ENCODE measurements at places on chromosomes 6 and 20.

DNA sequence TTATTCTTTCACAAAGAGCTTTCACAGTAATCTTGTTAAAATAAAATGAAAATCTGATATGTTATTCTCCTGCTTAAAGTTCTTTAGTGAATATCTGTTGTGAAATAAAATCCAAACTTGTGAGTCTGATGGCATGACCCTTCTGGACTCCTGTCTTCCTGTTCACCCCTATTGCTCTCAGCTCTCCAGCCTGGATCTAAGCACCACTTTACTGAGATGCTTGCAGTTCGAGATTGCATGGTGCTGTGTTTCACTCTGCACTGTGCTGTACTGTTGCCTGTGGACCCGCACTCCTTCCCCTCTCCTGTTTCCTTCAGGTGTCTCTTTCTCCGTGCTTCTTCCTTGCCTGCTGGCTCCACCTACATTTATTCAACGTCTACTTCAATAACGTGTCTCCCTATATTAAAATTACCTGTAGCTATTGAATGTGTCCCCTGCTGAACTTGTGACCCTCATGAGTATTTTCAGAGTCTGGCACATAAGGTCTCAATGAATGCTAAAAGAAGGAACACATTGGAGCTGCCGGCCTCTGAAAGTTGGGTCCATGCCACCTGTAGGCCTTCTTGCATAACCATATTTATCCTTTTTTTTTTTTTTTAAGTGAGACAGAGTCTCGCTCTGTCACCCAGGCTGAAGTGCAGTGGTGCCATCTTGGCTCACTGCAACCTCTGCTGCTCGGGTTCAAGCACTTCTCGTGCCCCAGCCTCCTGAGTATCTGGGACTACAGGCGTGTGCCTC, 100.1 kb downstream of the ARID1B start:
- no peak for DNase-seq

- no peak for DNase-seq
Observed at GRCh38 chr6:22658934-22659333, 89.6 kb downstream of the HDGFL1 start.

GRCh38 chr20:38187517-38187916, 22.4 kb upstream of the TGM2 start:
- DNase-seq: no peak

DNA sequence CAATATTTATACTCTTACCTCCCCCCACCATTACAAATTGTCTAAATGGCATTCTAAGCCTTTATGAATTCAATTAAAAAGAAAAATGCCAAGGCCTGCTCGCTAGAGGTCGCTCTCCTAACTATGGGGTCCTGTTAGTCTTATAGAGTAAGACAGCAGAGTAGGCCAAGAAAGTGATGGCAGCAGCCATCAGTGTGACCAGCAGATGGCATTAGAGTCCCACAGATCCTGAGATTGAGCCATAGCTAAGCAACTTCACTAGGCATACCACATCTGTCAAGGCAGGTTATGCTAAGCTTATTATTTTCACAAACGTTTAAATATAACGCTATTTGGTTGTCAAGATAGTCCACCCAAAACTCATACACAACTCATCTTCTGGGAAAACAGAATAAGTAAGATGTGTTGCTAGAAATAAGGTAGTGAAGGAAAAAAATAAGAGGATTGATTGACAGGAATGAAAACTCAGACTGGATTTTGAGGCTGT, 57.6 kb upstream of the SCAF8 start:
- DNase-seq: peak; percentile 70

- no peak for DNase-seq
Observed at GRCh38 chr6:36463676-36464075, 20.9 kb downstream of the KCTD20 start.

DNA sequence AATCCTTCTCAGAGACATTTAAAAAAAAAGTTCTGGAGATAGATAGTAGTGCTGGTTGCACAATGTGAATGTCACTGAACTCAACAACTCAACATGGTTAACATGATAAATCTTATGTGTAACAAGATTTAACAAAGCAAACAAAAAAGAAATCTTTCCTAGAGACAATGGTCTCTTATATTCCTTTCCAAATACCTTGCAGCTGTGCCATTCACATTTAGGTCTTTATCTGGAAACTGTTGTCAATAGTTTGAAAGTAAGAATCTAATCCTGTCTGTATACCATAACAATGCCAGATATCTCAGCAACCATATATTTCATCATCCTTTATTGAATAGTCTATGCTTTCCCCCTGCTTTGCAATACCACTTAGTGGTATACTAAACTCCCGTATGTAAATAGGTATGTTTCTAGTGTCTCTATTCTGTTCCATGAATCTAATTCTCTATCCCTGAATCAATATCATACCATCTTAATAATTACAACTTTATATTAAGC, 2.1 kb downstream of the SERAC1 start:
- no peak for DNase-seq

GRCh38 chr20:50186987-50187402, 3.6 kb upstream of the CEBPB start:
- DNase-seq: no peak

- DNase-seq: no peak
Observed at GRCh38 chr6:105280033-105280432, 100.2 kb upstream of the POPDC3 start.

- no peak for DNase-seq
Observed at GRCh38 chr20:50501972-50502745, 8.0 kb upstream of the PTPN1 start.

DNA sequence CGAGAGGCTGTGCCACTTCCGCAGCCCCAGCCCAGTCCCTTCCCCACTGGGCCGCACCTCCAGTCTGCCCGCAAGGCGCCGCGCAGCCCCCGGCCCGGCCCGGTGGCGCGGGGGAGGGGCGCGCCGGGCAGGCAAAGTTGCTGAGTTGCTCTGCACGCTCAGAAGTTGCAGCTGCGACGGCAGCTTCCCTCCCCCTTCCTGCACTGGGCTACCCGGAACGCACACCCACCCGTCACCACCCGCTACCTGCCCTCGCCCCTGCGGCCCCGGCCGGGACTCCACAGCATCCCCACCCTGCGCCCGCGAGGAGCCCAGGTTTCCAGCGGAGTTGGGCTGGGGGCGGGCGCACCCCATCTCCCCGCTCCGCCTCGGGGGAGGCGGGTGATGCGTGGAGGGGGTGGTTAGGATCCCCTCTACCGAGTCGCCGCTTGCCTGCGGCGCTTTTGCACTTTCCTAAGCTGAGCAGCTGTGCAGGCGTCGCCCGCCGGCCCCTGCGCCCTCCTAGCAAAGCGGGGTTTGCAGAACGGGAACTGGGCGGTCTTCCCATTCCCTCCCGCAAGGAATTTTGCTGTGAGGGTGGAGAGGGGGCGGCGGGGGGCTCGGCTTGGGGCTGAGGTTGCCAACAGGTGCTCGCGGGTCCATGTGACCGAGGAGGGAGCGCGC, 55.9 kb upstream of the RREB1 start:
- DNase-seq: peak; percentile 57

DNA sequence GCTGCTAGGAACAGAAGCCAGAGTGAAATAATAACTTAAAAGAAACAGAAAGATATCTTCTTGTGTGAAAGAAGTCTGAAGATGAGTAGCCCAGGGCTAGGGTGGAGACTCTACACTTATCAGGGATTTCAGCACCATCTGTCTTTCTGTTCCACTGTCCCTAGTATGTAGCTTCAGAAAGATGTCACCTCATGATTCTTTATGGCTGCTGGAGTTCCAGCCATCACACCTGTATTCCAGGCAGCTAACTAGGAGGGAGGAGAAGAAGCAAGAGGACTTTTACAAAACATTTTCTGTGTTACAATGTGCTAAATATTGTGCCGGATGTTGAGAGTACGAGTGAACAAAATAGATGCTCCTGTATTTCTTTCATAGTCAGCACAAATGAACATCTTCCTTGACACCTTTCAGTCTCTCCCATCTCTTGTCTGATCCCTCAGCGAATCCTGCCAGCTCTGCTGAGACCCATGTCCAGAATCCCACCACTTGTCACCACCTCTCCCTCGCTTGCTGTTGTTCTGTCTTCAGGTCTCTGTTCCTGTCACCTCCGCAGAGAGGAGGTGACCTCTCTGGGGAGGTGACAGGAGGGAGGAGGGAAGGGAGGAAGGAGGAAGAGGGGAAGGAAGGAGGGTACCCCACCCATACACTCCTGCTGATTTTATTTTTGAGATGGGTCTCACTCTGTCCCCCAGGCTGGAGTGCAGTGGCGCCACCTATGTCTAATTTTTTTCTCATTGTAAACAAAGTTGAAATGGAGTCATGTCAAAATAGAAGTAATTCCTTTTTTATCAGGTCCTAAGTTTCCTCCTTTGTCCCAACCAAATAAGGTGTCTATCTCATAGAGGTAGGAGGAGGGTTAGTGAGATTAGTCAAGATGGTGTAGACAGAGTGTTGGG, 188.9 kb downstream of the TFAP2C start:
- no peak for DNase-seq

DNA sequence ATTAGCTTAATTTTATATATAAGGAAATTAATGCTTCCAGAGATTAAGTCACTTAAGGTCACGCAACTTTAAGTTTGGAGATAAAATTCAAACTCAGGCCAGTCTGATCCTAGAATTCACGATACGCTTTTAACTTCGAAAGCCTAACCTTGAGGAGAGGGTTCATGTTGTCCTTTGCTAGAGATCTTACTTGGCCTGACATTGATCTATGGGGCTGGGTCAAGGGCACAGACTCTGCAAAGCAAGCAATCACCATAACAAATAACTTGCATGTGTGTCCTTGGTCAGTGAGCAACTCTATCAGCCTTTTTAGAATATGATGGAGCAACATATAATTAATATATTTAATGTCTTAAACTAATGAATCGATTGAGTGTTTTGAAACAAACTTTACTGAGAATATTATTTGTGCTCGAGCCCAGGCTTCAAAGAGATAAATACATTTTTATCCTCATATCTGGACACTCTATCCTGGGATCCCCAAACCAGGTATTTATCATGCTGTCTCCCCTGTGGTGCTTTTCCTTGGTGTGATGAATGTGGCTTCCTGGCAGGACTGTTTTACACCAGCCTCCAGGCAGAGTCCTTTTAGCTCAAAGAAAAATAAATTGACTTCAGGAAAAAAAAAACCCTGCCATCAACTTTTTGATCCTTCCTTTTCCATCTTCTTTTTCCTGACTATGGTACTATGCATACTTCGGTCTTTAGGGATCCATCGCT, 29.1 kb downstream of the RPS12 start:
- no peak for DNase-seq

- DNase-seq: no peak
Observed at GRCh38 chr20:58268421-58268821, 40.0 kb upstream of the ANKRD60 start.

Data from activated naive CD8-positive, alpha-beta T cell treated with anti-CD3 and anti-CD28 coated beads, Interleukin-2, amount 10 ng/mL, durations not matched to agents 7 days and 5 days (primary cell).